ENCODE measurements at places on chromosomes 6 and 20.

GRCh38 chr6:4624726-4625125 is 151.5 kb upstream of the CDYL start:
- DNase-seq: no peak

GRCh38 chr6:40479706-40480105 is 107.5 kb downstream of the LRFN2 start:
- DNase-seq: no peak

DNA sequence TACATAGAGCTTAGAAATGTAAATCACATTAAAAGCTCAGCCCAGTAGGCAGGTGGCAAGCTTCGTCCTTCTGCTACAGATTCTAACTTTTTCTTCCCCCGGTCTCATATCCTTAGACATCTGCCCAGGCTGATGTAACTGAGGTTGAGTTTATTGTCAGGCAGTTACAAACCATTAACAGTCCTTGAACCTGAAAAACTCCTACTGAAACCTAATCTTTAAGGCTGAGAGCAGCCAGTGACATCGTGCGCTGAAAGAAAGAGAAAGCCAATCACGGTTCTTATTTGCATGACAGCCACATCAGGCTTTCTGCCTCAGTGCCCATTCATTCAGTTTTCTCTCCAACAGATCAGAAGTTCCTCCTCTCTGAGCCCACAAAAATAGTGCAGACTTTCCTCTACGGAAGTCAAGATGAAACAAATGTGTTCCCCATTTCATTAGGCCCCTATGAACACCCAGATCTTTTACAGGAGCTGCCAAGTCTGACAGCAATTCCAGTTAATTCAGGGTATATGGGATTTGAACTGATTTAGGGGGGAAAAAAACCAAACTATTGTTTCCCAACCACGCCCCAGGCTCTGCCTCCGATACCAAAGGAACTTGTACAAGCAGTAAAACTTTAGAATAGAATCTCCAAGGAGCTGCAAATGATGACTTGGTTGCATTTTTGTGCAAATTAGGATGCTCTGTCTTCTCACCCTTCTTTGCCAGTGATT is at the start of gene NHSL1:
Gene NHSL1 (minus strand): TSS at position 192 of the 716 bp plus-strand sequence. CDS start 204 bp downstream, outside the sequence.
- no peak for DNase-seq

DNA sequence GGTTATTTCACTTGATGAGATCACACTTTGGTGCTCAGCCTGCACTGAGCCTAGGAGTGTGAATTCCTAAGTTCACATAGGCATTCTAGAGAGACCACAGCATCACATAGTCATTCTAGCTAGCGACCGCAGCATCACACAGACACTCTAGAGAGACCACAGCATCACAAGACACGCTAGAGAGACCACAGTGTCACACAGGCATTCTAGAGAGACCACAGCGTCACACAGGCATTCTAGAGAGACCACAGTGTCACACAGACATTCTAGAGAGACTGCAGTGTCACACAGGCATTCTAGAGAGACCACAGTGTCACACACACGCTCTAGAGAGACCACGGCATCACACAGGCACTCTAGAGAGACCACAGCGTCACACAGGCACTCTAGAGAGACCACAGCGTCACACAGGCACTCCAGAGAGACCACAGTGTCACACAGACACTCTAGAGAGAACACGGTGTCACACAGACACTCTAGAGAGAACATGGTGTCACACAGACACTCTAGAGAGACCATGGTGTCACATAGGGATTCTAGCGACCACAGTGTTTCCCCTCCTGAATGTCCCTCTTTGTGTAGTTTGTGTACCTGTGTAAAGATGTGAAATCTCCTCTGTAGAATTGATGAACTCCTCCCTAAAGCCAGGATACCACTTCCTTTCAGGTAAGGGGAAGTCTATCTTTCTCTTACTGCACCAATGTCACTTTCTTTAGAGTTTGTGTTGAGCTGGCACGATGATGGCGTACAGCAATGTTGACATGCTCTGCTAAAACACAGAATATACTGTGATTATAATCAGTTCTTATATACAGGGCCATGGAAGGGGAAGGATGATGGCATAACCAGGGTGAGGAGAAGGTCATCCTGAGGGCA is 169.4 kb downstream of the ZDHHC14 start:
- no peak for DNase-seq

DNA sequence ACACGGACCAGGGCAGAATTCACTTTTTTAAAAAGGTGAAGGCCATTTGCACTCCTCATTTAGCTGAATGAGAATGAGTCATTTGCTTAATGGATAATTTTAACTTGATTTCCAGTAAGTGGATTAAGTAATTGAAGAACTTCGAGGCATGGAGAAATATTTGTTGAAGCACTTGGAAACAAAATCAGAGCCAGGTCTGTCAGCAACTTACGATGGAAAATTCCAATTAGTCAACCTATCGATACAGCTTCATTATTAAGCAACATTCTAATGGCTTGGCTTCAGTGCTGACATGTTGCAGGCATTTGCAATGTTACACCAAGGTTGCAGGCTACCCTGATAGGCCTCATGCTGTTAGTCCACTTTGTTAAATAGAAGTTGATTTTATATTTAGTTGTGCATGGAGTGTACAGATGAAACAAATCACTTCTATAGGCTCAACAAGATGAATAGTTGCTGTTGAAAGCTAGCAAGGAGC is 423.5 kb upstream of the SLC35B3 start:
- DNase-seq: no peak

DNA sequence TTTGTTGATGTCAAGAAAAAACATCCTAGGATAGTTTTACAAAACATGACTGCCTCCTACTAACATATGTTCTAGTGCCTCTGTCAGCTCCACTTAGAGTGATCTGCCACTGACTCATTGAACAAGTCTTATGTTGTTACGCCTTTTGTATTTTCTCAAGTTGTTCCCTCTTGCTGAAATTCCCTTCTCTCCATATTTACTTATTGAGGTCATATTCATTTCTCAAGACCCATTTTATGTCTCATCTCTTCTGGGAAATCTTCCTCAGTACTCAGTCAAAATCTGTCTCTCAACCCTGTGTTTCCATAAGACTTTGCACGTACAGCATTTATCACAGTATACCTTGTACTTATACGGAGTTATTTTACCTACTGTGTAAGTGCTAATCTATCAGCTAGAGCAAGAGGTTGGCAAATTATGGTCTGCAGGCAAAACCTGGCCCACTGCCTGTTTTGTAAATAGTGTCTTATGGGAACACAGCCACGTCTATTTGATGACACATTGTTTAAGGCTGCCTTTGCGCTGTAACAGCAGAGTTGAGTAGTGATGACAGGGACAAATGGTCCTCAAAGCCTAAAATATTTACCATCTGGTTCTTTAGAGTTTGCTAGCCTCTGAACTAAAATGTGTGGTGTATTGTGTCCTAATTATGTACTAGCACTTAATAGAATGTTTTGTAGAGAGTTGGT is 83.4 kb downstream of the ADGRB3 start:
- no peak for DNase-seq

- no peak for DNase-seq
Observed at GRCh38 chr20:58570204-58570859, 55.1 kb upstream of the APCDD1L start.

DNA sequence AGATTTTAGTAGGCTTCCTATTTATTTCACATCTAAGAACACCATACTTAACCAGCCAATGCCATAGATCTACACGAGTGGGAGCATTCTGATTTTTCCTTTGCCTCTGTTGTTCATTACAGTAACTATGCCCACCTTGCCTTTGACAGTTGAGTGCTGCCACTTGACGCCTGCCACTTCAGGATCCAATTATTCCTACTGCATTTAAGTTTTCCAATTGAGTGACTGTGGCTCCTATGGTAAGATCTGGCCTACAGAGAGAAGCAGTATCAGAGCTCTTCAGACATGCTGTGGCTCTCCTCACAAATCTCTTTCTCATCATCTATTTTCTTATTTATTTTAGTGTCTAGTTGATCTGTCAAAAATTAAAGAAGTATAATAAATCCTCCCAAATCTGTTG is 403.0 kb upstream of the SPTLC3 start:
- no peak for DNase-seq

- no peak for DNase-seq
Observed at GRCh38 chr6:38176797-38177751, 357.5 kb downstream of the ZFAND3 start.

- no peak for DNase-seq
Observed at GRCh38 chr6:75852721-75853120, 103.7 kb downstream of the MYO6 start.

DNA sequence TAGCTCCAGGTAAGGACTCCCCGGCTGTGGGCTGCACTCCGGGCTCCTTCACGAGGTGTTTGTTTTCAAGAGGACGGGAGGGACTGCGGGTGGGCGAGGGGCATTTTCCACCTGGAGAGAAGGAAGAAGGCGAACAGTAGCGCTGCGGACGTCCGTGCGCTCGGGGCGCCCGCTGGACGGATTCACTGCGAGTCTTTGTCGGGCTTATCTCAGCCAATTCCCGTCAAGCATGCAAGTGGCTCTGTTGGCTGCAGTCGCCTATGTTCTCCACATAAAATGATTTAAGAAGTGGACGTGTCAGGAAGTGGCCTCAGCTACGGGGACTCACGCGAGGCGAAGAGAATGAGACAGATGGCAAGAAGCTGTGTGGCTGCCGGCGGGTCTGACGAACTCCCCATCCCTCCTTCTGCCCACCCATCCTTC is 332 bp downstream of the GRIK2 start:
- DNase-seq: no peak

Measured in GM12892 (cell line).